ENCODE measurements at places on chromosomes 2 and 18.
A peak's percentile ranks its signal among the peaks of the same experiment; 100 is the strongest.

- DNase-seq: no peak
Observed at GRCh38 chr2:42256505-42256904, 87.4 kb downstream of the EML4 start.

GRCh38 chr2:241298673-241299072 is 16.8 kb downstream of the HDLBP start:
- no peak for DNase-seq

DNA sequence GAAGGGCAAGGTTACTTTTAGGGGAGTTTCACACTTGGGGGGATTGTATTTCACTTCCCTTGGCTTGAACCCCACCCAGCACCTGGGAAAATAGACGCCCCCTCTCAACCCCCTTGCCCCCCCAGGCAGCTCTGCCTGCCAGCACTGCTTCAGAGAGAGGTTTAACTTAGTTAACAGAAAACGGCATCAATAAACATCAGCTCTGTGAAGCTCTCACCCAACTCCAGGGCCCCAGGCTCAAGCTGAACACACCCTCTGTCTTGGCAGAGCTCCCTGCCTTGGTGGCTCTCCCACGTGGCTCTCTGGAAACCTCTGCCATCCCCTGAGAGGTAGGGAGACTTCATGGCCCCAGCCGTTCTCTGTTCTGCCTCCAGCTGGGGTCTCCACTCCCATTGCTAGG is 244.1 kb downstream of the ACKR3 start:
- no peak for DNase-seq

GRCh38 chr2:20957788-20958525 is 85.9 kb downstream of the APOB start:
- DNase-seq: no peak

- DNase-seq: no peak
Observed at GRCh38 chr18:23599809-23600208, 13.5 kb upstream of the NPC1 start.

- peak; percentile 94 for DNase-seq
Observed at GRCh38 chr18:55402731-55403405, 185.1 kb downstream of the TCF4 start.

GRCh38 chr2:199302851-199303250 is 154.9 kb downstream of the SATB2 start:
- DNase-seq: no peak

DNA sequence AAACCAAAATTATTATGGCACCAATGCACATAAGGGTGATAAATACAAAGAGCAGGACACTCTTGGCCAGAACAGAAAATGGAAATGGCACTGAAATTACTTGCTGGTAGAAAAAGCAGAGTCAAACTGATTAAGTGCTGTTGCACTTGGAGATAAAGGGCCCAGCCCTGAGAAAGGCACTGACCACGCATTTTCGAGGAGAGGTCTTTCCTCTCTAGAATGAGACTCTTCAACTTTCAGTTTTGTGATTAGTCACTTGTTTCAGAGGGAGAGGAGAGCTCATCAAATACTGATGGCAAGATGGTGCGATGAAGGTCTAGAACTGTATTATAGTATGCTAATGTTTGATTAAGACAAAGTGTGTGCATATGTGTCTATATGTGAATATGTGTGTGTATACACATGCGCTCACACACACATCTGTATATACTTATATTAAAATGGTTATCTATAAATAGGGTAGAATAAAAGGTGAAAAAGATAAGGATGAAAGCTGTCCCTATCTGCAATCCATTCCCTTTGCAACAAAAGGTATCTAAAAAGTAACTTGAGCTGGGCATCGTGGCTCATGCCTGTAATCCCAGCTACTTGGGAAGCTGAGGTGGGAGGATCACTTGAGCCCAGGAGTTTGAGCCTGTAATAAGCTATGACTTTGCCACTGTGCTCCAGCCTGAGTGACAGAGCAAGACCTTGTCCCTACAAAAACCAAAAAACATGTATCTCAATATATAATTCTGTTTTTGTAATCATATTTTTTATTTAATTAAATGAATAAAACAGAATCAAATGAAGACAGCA is 48.8 kb upstream of the ZDBF2 start:
- DNase-seq: no peak

GRCh38 chr2:29839306-29839705 is 82.1 kb downstream of the ALK start:
- DNase-seq: no peak

GRCh38 chr2:196170606-196171247 is 651 bp downstream of the STK17B start:
- peak; percentile 59 for DNase-seq

- no peak for DNase-seq
Observed at GRCh38 chr2:45588158-45588829, 22.8 kb downstream of the SRBD1 start.

DNA sequence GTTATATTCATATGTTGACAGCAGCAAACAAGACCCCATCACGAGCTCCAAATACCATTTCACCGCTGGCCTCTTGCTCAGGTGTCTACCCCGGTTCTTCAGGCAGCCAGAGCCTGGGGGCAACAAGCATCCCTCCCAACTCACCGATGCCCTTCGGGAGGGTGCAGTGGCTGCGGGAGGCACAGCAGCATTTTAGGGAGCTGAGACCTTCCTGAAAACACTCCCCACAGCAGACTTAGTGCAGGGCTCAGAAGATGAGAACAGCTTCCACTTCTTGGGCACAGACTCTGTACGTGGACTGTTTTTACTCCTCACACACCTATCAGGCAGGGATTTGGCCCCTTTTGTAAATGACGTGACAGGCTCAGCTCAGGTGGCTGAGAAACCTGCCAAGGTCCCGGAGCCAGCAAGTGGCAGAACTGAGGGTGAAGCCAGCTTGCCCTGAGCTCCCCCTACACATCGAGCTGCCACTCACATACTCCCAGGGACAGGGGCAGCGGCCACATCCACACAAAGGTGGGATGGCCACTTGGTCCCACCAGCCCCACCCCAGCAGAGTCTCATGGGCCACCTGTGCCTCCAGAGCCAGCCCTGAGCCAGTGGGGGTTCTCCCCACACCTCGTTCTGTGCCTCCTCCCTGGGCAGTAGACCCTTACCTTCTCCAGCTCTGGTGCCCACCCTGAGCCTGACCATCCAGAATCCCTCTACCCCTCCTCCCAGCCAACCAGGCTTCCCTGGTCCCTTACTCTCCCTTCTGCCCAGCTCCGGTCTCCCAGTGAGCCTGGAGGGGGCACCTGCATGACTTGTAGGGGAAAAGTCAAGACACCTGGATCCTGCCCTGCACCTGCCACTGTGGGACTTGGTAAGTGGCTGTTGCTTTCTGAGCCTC is 28.5 kb downstream of the CYP27C1 start:
- no peak for DNase-seq

DNA sequence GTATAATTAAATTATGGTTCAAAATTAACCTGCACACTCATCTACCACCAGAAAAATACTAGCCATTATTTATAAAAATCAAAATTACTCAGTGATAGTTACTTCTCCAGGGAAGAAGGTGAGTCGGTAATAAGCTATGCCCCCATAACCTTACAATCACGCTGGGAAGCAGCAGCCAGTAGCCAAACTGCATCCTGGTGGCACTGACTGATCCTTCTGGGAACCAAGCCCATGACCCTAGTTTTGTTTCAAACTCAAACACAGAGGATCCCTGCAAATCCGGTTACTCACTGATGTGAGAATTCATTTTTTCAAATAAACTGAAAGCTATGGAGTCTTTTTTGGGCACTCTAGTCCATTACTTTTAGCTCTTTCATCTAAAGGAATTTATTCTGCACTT is 88.2 kb upstream of the VWC2L start:
- no peak for DNase-seq

GRCh38 chr18:77002496-77002895 is 130.1 kb downstream of the MBP start:
- no peak for DNase-seq

- no peak for DNase-seq
Observed at GRCh38 chr2:66408905-66409304, 26.0 kb upstream of the MEIS1 start.

DNA sequence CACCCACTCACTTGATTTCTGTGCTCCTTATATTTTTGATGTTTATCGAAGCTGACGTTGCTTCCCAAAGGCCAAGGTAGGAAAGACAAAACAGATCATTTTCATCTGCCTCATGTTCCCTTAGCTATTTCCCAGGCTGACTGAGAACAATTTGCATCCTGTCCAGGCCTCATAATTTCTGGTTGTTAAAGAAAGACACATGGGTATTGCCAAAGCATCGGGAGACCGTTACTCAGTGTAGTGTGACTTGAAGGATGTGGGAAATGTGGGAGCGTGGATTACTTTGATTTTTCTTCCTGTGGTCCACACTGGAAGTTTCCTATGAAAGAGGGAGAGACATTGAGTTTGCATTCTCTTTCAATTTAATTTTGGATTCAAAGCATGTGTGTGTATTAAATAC is 204.6 kb downstream of the TRIB2 start:
- DNase-seq: no peak

DNA sequence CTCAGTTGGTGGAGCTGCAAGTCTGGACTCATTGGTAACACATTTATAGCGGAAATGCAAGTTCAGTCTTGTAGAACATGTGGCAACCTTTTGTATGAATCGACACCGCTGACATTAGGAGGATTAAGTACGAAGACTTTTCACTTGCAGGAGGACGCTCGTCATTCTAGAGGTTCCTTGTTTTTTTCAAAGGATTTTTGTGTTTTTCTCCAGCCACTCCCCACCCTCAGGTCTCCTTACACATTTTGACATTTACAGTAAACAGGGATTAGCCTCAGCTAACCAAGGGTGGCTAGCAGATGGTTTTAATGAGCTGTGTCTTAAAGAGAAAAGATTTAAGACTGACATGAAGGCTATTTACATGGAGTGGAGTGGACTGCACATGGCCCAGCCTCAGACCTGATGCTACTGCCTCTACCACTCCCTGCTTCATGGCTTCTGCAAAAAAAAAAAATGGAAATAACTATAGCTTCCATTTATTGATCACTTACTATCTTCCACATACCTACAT is 173.8 kb downstream of the TRIB2 start:
- DNase-seq: no peak

GRCh38 chr2:196130039-196130825 is 41.1 kb downstream of the STK17B start:
- no peak for DNase-seq

- no peak for DNase-seq
Observed at GRCh38 chr2:100619951-100620350, 57.2 kb downstream of the PDCL3 start.

- peak; percentile 88 for DNase-seq
Observed at GRCh38 chr18:45359275-45360009, 255.8 kb upstream of the SLC14A2 start.

- DNase-seq: no peak
Observed at GRCh38 chr18:2855560-2856350, 8.9 kb downstream of the EMILIN2 start.

- DNase-seq: no peak
Observed at GRCh38 chr18:24678626-24679025, 218.2 kb downstream of the HRH4 start.

DNA sequence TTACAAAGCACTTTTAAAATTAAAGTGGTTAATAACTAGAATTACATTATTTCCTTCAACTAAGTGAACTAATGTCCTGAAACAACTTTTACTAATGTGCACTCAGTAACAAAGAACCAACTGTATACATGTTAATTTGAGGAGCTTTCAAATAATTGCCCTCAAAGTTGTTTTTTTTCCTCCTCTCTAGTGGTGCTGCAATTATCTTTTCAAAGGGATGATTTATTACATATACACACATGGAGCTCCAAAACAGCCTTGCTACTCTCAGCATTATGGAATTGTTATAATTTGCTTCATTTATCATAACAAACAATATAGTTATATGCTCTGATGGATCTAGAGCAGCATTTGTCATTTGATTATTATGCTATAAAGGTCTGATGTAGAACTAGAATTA is 246.3 kb upstream of the RASGRP3 start:
- DNase-seq: peak; percentile 92

- DNase-seq: no peak
Observed at GRCh38 chr18:22285361-22286140, 116.2 kb downstream of the GATA6 start.

DNA sequence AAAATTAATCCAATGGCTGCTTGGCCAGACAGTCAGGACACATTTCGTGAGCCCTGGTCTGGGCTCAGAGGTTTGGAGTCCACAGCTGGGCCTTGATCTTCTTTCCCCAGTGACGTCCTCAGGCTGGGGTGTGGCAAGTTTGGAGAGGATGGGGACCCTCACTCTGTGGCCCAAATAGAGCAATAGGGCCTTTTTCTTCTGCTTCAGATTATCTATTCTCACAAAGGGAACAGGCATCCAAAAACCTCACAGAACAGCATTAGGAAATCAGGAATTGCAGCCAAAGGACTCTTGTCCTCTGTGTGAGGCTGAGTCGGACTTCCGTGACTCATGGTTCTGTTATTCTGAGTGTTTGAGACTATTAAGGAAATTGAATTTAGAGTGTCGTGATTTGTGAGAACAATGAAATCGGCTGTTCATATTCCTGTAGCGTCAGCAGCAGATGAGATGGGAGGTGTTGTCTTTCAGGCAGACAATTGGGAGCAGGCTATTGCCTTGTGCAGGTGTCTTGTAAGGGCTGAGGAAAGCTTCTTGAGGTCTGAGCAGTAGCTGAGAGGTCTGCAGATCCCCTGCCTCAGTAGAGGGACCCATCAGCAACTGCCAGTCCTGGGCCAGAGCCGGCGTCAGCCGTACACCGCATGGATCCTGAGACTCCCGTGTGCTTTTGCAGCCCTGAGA is 113.8 kb downstream of the SH3RF3 start:
- DNase-seq: no peak

DNA sequence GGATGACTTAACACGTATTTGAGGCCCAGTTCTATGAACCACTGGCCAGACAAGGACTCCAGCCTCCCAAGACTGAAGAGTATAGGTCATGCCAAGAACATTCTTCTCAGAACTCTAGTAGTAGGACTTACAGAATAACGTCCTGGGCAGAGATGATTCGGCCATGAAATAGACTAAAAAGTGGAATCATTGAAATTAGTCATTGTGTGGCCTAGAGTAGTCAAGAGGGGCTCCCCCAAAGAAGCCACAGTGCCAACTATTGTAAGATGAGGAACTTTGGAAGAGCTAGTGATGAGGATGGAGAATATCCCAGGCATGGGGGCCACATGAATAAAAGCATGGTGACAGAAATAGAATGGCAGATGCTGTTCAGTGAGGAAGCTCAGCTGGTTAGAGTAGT is 101.1 kb downstream of the TRIB2 start:
- DNase-seq: no peak

- peak; percentile 81 for DNase-seq
Observed at GRCh38 chr18:52387175-52387574, 47.2 kb downstream of the DCC start.

DNA sequence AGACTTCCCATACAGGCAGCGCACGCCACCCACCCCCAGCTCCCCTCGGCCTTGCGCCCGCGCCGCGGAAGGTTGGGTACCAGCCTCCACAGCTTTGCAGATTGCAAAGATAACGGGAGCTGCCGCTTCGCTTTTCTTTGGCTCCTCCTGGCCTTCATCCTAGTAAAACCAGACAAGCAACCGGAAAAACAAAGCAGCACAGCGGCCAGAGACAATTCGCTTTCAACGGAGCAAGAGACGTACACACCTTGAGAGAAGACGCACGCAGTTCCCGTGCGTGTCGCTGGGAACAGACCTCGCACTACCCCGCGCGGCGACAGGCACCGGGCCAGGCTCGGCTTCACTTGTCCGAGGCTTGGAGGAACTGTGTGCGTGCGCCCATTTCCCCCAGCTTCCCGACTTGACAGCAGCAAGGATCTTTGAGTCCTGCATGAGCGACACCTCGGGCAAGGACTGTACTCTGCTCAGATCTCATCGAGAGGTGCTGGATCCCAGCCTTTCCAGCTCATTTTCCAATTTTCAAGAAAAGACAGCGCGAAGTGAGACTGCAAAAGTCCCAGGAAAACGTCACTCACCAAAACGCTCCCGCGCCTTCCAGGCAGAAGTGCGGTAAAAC is 964 bp downstream of the ZBTB7C start:
- peak; percentile 70 for DNase-seq
